ENCODE measurements at places on chromosomes 1 and 21.

- no peak for DNase-seq
Measured at GRCh38 chr1:107442551-107442950, 301.7 kb downstream of the NTNG1 start.

- DNase-seq = no peak
Measured at GRCh38 chr1:216804111-216804510, 80.9 kb upstream of the ESRRG start.

- no peak for DNase-seq
Measured at GRCh38 chr1:116345843-116346242, 27.2 kb upstream of the ATP1A1 start.

DNA sequence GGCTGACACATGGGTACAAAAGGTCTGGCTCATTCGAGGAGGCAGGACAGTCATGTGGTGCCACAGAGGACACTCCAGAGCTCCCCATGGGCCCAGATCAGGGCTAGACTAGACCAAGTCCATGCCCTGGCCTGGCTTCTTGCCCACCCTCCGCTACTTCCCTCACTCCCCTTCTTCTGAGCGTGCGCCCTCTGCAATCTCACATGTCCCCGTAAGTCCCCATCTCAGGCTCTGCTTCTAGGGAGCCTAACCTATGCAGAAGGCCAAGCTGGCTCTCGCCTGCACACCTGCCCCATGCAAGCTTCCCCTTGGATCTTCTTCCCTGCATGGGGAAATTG lies 553.6 kb downstream of the PTPRU start:
- DNase-seq = no peak

DNA sequence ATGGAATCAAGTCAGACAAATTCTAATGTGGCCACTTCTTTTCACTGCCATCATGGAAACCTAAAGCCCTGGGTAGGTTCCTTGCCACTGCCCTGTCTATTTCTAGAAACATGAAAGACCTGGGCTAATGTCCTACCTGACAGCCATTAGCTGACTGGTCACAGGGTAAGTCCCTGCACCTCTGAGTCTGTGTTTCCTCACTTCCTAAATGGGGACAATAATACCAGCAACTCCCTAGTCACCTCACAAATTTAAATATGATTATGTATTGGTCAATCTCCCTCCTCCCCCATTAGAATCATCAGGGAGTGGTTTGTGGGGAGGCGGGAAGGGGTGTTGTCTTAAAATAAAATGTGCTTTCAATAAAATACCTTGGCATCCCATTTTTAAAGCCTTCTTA lies 2.2 kb downstream of the CREG1 start:
- DNase-seq = no peak

DNA sequence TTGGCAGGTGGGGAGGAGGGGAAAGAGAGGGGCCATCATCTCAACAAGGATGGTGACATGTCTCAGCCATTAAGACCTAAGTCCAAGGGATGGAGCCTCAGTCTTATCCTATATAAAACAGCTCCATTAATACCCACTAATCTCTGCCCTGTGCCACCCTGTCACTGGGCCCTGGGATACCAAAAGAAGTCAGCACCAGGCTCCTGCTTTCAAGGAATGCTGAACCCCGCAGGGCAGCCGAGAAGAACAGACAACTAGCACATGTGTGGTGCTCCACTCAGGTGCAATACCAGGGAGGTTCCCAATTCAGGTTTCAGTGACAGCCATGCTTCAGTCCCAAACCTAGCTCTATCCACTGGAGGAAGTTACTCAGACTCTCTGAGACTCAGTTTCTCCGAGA lies 128.4 kb downstream of the GRIK3 start:
- no peak for DNase-seq

GRCh38 chr1:222787729-222788128 lies 27.1 kb upstream of the DISP1 start:
- no peak for DNase-seq

- no peak for DNase-seq
Measured at GRCh38 chr1:209720826-209721225, 16.2 kb downstream of the HSD11B1 start.

GRCh38 chr1:85707990-85708828 lies at the start of gene ZNHIT6:
Gene ZNHIT6, minus strand, starts transcription at chr1:85708433. Its CDS starts 149 bp downstream, at chr1:85708284.
- DNase-seq = peak; percentile 91

GRCh38 chr1:203265541-203265940 lies 36.1 kb upstream of the CHIT1 start:
- DNase-seq = no peak

DNA sequence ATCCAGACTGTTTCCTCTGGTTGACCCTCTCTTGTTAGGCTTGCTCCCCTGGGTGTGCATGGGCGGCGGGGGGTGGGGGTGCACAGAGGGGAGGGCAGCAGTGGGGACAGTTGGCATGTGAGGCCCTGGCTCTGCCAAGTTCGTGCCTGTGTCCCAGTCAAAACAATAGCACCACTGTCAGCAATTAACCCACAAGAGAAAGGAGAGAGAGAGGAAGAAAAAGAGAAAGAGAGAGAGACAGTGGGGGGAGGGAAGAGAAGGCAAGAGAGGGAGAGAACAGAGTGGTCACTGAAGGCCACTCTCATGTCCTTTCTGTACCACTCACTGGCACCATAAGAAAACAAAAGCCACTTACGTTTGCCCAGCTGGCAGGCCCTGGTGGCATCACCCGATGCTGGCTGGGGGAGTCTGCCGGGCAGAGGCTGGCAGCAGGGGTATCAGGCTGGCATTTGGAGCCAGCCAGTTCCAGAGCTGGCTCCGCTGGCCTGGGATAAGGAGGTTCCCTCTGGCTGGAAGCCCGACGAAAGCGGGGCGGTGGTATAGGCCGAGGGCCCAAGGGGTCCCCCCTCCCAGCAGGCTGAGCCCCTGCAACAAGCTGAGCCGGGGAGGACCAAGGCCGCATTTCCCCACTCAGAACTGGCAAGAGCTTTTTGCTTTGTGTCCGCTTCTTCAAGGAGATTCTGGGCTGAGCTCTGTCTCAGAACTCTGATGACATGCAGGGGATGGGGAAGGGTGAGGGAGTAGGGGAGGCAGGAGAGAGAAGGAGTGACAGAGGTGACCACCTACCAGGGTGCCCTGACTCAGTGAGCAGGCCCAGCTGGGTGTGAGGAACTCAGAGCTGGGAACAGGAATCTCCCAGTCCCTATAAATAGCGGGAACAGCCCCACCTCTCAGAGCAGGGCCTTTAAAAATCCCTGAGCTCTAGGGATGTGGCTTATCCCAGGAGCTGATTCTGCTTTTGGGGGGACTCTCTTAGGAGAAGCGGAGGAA lies 27.9 kb downstream of the PIK3C2B start:
- no peak for DNase-seq

DNA sequence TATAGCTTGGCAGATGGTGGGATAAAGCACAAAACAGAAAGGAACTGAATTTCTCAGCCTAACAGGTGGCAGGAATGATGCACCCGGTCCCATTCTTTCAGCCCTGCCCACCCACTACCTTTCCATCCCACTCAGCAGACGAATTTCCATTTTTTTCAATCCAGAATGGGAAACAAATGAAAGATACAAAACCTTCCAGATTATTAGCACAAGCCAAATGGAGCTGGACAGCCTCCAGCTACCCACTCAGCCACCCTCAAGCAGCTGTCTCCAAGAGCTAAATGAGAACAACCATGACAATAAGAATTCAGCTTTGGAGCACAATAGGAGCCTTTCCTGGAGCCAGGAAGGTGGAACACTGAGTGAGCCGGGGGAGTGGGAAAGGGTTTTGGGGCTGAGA lies 96.3 kb upstream of the ST6GALNAC5 start:
- no peak for DNase-seq

DNA sequence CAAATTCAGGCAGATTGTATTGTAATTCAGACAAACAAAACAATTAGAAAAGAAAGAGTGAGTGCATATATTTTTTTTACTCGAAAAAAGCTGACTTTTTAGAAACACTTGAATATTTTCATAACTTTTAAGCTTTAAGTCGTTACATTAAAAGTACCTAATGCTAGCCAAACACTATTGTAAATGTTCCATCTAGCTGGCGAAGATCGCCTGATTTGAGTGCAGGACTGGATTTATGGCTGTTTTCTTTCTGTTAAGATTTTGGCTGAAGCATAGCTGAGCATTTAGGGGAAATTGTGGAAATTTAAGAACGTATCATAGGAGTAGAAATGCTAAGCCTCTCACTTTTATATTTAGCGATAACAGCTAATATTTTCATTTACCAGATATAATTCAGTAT lies 24.6 kb downstream of the LRRC7 start:
- no peak for DNase-seq

GRCh38 chr21:14901482-14901958 lies 163.3 kb downstream of the NRIP1 start:
- peak; percentile 82 for DNase-seq

- DNase-seq = no peak
Measured at GRCh38 chr21:17523007-17523451, 10.2 kb downstream of the CXADR start.

GRCh38 chr1:230091473-230092231 lies 24.6 kb downstream of the GALNT2 start:
- DNase-seq = peak; percentile 65

DNA sequence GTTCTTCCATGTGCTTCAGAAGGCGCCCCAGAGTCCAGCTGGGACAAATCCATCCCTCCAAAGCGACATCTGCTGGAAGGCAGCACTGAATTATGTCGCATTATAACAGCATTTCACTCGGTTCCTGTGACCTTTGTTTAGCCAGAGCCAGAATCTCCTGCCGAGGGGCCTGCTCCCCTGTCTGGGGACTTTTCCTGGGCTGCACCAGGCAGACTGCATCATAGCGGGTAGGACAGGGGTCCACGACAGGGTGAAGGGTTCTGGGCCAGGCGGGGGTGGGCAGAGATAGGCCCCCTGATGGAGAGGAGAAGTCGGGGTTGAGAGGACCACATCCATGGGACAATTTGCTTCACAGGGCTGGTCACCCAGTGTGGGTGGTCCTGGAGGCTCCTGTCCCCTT lies 276.9 kb downstream of the MATN1 start:
- no peak for DNase-seq

DNA sequence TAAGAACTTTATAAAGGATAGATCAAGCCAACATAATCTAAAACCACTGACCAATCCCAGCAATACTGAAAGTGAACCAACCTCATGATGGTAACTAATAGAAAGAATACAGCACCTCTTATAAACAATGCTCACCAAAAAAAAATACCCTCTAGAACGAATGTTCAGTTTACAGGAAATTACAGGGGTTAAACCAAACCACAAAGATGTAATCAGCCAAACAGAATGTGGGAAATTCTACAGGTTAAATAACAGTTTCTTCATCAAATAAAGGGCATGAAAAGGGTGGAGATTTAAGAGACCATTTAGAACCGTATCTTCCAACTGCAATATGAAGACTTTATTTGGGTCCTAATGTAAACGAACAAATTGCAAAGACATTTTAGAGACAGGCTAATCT lies 30.4 kb downstream of the ARID4B start:
- no peak for DNase-seq

- DNase-seq = no peak
Measured at GRCh38 chr1:239997515-239998311, 94.0 kb upstream of the FMN2 start.

GRCh38 chr21:37784591-37785318 lies 131.5 kb downstream of the KCNJ6 start:
- no peak for DNase-seq

All from PC-9 (cell line).